ENCODE measurements at places on chromosomes 7 and 10.

GRCh38 chr7:126213876-126214275 lies 1038.9 kb downstream of the GRM8 start:
- DNase-seq: no peak

DNA sequence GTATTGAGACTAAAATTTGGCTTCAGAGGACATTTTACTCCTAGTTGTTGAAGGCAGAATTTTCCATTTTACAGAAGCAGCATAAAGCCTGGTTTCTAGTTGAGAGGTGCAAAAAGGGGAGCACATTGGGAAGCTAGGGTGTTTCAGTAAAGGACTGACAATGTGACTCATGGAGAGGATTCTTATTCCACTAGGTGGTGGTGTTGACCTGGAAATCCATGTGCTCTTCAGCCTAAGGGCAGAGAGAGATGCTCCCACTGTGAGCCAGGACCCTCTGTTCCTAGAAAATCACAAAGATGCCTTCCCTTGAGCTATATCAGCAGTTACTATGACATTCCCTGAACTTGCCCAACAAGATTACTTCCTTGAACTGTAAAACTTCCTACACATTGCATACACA lies 687.8 kb downstream of the IPMK start:
- DNase-seq: no peak

- no peak for DNase-seq
Observed at GRCh38 chr7:55912748-55913158, 25.5 kb downstream of the ZNF713 start.

DNA sequence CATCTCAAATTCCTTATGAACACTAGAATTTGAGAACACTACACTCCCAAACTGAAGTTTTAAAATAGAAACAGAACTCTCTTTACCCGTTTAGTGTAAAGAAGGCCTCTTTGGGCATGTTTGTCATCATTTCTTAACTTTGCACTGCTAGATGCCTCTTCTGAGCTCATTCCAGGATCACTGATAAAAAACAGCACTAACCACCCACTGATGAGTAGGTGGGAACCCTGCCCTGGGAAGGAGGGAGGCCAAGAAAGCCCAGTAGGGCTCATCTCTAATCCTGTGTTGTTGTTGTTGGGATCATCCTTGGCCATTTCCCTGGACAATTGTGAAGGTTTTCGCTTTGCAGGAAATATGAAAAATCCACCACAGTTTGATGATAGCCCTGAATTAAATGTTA lies 68.2 kb downstream of the CUBN start:
- no peak for DNase-seq

DNA sequence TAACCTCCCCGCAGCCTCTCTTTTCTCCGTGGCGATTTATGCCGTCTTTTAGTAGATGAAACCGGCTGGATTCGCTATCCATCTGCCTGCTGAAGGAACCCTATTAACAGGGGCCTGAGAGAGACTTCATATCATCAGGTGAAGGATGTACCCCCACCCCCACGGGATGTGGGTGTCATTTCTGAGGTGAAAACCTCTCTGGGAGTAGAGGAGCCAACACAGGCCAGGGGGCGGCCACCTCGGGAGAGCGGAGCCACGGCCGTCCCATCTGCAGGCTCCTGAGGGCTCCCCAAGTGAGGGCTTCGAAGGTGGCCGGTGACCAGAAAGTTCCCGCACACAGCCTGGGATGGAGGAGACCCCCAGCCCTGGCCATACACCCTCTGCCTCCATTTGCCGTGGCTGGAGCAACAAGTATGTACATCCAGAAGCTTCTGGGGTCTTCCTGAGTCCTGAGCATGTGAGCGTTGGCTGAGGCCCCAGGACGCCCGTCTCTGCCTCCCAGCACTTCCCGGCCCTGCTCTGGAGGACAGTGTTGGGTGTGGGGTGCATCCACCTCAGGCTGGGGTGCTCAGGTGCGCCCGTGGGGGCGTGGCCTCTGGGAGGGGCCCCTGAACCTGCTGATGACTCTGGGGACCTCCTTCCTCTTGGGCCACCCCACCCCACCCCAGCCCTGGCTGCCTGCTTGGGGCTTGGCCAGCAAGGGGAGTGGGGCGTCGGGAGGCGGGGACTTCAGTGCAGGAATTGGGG lies 84.7 kb downstream of the NKX6-2 start:
- peak; percentile 38 for DNase-seq

DNA sequence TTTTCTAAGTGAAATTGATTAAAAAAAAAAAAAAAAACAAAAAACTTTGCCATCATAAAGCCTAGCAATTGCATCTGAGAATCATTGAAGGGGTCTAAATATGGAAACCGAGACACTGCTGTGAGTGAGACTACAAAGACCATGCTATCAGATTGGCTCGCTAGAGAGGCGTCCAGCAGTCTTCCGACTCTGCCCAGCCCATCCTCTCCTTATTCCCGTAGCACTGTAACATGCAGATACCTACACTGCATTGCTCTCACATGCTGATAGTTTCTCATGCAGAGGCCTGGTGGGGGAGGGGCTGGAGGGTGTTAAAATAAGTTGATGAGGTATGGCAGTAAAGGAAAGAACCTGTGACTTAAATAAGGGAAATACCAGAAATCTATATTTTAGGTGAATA lies 130.7 kb downstream of the NRF1 start:
- no peak for DNase-seq

GRCh38 chr10:69826789-69827554 lies 25.3 kb downstream of the COL13A1 start:
- no peak for DNase-seq

DNA sequence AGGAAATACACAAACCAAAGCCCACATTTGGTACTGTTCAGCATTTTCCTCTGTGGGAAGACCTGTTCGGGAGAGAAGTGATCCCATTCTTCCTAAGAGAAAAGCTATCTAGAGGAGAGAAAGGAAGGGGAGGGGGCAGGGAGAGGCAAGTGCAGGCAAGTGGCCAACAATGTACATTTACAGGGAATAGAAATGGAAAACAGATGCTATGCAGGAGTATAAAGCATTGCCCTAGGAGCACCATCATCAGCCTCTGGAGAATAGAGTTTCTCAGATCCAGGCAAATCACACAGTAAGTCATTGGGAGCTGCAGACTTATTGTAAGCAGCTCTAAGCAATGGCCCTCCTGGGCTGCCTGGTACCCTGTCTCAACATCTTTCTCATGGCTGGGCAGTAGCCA lies 424.4 kb upstream of the AUTS2 start:
- no peak for DNase-seq

- DNase-seq: peak; percentile 69
Observed at GRCh38 chr7:101743995-101744360, 73.4 kb upstream of the CUX1 start.

- no peak for DNase-seq
Observed at GRCh38 chr10:45373003-45373575, 927 bp upstream of the ALOX5 start.

DNA sequence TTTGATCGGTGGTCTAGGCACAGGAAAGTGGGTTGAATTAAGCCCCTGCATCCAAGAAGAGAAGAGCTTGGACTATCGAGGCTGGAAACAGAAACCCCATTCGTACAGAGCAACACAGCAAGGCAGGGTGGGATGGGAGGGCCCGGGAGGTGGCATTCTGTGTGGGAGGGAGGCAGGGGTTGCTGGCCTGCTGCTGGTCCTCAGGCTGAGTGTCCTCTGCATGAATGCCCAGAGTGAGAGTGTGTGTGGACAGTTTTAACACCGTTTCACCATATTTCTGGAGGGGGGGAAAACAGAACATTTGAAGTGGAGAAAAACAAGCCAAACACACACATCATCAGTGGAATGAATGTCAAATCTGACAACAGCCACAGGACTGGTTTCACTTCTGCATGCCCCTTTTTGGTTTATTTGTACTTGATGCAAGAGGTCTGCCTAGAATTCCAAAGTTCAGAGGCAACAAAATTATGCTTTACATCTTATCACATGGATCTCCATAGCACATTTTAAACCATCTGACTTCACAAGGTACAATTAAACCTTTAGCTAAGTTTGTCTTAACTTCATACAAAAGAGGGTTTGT lies 11.1 kb upstream of the ENO4 start:
- DNase-seq: no peak

DNA sequence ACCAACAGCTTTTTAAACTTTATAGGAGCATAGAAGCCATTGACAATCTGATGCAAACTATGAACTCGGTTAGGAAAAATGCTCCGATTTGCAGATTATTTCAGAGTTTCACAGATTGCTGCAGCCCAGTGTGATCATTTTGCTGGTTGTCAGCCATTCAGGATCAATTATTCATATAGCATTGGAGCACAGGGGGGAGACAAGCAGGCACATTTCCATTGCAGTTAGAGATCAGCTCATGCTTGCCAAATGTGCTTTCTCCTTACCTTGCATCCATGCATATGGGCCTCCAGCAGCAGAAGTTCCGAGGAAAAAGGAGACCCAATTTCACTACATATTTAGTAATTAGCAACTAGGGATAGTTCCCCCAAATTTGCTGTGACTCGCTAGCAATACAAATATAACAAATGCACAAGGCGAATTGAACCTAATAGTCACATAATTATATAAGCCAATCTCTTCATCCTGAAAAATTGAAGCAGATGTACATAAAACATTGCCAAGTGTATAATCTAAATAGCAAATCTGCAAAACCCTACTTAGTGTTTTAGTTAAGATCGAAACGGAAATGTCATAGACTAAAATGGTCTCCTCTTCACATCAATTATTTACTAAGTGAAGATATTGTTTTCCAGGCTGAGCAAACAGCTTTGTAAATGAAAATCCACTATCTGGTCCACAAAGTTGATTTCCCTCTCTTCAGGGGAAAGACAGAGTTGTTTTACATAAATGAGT lies 49.5 kb upstream of the RSU1 start:
- no peak for DNase-seq

- DNase-seq: no peak
Observed at GRCh38 chr10:86929468-86930380, 27.7 kb downstream of the MMRN2 start.

DNA sequence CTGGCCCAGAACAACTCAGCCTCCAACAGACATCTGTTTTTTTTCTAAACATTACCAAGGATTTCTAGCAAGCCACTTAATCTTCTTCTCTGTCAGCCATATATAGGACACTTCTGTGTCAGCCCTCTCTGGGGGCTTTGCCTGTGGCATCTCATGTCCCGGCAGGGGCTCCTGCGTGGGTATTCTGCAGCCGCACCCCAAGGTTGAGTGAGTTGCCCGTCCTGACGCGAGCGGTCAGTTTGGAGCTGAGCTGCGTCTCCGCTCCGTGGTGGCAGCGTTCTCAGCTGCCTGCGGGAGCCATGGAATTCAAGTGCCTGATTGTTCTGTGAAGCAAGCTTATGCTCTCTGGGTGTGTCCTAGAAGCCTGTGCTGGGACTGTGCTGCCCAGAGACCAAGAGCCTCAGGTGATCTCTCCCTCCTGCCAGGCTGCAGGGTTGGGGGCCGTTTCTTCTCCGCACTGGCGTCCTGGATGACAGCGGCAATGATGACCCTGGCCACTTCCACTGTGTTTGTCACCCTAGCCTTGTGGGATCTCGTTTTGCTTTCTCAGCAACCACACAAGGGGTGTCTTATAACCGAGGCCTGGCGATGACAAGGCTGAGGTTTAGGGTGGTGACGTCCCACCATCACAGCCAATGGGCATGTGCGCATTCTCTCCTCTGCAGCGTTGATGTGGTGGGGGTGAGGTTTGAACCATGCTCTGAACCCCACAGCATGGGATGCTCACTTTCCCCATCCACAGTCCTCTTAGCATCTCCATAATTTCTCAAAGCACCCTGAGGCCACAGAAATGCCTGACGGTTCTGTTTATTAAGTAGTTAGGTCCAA lies 612.6 kb upstream of the FOXK1 start:
- DNase-seq: peak; percentile 42

DNA sequence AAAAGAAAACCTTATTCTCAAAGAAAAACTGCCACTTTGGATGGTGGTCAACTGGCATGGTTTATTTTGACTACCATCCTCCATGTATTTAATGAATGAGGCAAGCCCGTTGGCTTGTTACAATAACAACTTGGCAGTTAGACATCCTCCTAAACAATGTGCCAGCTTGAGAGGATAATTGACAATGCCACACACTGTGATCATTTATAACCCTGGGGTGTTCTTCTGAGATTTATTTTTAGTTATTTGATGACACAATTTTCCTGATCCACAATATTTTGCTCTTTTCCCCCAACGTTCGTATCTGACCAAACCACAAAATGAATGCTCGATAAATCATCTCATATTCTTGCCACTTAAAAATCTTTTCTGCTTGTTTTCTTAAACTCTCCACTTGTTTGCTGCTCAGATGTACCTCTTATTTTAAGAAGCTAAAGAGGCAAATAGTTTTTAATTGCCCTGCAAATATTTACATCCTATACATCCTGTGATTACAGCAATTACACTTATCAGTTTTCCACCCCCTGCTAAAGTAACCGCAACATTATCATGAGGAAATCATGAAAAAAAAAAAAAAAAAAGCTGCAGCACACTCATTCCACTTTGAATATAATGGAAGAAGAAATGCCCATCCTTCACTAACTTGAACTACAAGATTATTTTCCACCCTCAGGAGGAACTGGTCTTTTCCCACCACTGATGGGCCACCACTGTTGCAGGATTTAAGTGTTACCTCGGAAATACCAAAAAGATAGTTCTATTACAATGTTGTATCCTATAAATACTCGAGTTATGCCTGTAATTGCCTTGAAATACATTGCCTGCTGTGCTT lies 119.9 kb downstream of the MBL2 start:
- DNase-seq: no peak

DNA sequence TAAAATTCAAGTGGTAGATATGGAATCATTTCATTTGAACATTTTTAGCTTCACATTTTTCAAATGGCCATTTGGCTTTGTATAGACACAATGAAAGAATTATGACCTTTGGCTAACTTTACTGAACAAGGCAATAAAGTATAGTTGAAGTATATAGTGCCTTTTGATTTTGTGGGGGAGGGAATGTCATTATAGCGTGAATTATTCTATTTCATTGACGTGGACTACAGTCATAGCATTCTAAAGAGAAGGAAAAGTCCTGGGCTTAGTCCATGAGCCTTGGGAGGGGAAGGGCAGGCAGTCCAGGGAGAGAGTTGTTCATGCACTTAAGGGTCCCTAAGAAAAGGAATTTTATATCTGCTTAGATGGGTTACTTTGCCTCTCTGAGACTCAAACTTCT lies 181.4 kb upstream of the GPR26 start:
- no peak for DNase-seq

DNA sequence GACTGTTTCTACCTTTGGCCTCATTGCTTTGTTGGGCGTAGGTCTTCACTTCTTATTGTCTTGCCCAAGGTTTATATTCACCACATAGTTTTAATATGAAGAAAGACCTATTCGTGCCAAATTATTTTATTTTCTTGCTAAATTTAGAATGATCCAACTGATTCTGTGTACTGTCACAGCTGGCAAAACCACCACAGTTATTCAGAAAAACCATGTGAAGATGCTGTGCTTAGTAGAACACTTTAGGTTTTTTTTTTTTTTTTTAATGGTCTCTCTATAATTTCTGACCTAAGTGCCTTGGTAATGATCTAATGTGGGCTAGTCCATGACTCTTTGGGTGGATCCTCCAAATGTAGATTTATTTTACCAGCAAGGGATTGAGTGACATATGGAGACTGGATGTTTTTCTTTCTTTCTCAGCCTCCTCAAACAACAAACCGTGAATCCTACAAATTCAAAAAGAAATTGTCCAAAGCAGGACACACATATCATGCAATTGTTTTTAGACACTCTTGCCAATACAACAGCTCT lies 243.8 kb downstream of the DYNC1I1 start:
- no peak for DNase-seq

GRCh38 chr7:2732388-2732787 lies 44.4 kb downstream of the AMZ1 start:
- DNase-seq: peak; percentile 17
